ENCODE measurements at places on chromosomes 13 and 19. TPM values are rescaled to one million over a fixed set of nuclear protein-coding genes. Genes with fewer than 3 reads are reported as not detected.

DNA sequence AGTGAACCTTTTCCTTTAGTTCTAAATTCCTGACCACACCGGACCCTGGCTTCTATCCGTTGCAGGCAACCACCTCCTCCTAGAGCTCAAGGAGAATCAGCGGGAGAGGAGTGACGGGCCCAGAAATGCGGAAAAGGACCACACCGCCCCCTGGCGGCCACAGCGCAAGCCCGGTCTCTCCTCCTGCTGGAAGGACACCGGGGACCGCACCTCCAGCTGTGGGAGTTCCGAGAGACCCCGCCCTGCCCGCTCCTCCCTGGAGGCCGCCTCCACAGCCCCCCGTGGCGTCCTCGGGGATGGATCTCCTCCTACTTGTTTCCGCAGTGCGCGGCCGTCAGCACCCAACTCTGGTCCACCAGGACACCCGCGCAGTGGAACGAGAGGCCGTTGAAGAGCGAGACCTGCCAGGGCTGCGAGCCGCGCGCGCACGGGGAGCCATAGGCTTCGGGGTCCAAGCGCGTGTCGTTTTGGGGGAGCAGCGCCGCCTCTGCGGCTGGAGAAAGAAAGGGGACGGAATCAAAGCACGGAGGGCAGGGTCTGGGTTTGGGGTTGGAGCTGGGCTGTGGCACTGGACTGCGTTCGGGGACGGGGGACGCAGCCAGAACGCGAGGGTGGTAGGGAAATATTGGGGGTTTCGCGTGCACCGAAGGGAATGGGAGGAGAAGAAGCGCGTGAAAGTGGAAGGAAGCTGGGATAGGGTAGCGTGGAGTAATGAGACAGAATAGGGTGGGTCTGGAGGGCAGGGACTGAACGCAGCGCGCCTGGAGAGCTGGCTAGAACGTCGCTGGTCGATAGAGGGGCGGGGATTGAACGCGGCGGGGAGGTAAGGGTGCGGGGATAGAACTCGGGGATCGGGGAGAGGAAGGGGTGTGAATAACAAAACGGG lies 2.5 kb downstream of the KLK10 start:
- peaks cover 28% of the 10 kb centered on the region for H3K4me1 ChIP-seq
- peak; percentile 64 for DNase-seq
- no peak overlapping the region for H3K27ac ChIP-seq
- no peak overlapping the region for H3K4me3 ChIP-seq
- no peaks in the 10 kb centered on the region for H3K36me3 ChIP-seq

- H3K4me1 ChIP-seq: peaks cover 6% of the 10 kb centered on the region
- no peak for DNase-seq
- no peak overlapping the region for H3K27ac ChIP-seq
- no peaks in the 10 kb centered on the region for H3K27me3 ChIP-seq
- H3K4me3 ChIP-seq: no peak overlapping the region
Observed at GRCh38 chr13:40477623-40478608, 188.5 kb downstream of the FOXO1 start.

The KIR2DL3 gene
- 40.7 TPM for total RNA-seq

GRCh38 chr19:44884566-44884965 lies 6.5 kb upstream of the TOMM40 start:
- no peak overlapping the region for H3K4me3 ChIP-seq
- DNase-seq: no peak
- H3K4me1 ChIP-seq: peaks cover 1% of the 10 kb centered on the region
- H3K27ac ChIP-seq: no peak overlapping the region
- H3K36me3 ChIP-seq: no peaks in the 10 kb centered on the region

GRCh38 chr13:99658261-99658991 lies 157.2 kb downstream of the TM9SF2 start:
- H3K36me3 ChIP-seq: no peaks in the 10 kb centered on the region
- DNase-seq: peak; percentile 85
- peaks cover 6% of the 10 kb centered on the region for H3K27me3 ChIP-seq
- peak overlapping the region; percentile 26 for H3K4me3 ChIP-seq

The KLK2 gene
- total RNA-seq: not detected

GRCh38 chr19:18086590-18087138 lies at the start of gene IL12RB1:
TSS of gene IL12RB1 (minus strand) at chr19:18086934. CDS start at chr19:18086823, 111 bp downstream.
- DNase-seq: peak; percentile 58
- peak within 1 kb of the TSS; percentile 72 for H3K4me3 ChIP-seq
- no peaks in the 10 kb centered on the region for H3K27me3 ChIP-seq
- H3K4me1 ChIP-seq: peaks cover 72% of the 10 kb centered on the region
- peaks cover 15% of the 10 kb centered on the region for H3K36me3 ChIP-seq

- no peak within 1 kb of the TSS for H3K4me3 ChIP-seq
- peaks cover 31% of the 10 kb centered on the region for H3K4me1 ChIP-seq
- no peaks in the 10 kb centered on the region for H3K36me3 ChIP-seq
- peaks cover 44% of the 10 kb centered on the region for H3K27me3 ChIP-seq
- peak; percentile 51 for DNase-seq
Observed at GRCh38 chr19:53881482-53882390, at the start of gene PRKCG. TSS of gene PRKCG (plus strand) at chr19:53882197. CDS start at chr19:53882495, 298 bp downstream.

DNA sequence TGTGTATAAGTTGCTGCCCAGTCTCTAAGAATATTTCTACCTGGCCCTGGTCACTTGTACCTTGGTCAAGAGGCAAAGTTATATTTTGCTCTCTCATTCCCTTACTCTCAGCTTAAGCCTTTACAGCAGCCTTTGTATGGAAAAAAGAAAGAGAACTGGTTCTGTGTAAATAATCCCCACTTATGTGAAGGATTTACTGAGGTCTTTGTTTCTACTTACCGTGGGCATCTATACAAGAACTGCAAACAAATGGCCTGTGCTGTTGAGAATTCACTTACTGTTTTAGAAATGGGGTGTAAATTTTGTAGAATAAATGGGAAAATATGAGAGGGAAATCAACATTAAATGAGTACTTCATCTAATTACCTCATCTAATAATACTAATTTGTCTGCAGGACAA lies 267.4 kb downstream of the PCDH20 start:
- H3K36me3 ChIP-seq: no peaks in the 10 kb centered on the region
- H3K27me3 ChIP-seq: no peaks in the 10 kb centered on the region
- no peak overlapping the region for H3K27ac ChIP-seq
- DNase-seq: no peak
- H3K4me1 ChIP-seq: no peaks in the 10 kb centered on the region
- no peak overlapping the region for H3K4me3 ChIP-seq

DNA sequence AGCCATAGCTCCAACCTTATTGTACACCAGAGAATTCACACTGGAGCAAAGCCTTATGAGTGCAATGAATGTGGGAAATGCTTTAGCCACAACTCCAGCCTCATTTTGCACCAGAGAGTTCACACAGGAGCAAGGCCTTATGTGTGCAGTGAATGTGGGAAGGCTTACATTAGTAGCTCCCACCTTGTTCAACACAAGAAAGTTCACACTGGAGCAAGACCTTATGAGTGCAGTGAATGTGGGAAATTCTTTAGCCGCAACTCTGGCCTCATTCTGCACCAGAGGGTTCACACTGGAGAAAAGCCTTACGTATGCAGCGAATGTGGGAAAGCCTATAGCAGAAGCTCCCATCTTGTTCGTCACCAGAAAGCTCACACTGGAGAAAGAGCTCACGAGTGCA lies 5.9 kb upstream of the TRAPPC2B start:
- no peak overlapping the region for H3K4me3 ChIP-seq
- H3K27ac ChIP-seq: no peak overlapping the region
- H3K4me1 ChIP-seq: no peaks in the 10 kb centered on the region
- peaks cover 36% of the 10 kb centered on the region for H3K36me3 ChIP-seq
- H3K27me3 ChIP-seq: no peaks in the 10 kb centered on the region

GRCh38 chr13:49657241-49657641 lies 28.9 kb downstream of the ARL11 start:
- no peak overlapping the region for H3K4me3 ChIP-seq
- H3K4me1 ChIP-seq: peaks cover 4% of the 10 kb centered on the region
- no peak overlapping the region for H3K27ac ChIP-seq

DNA sequence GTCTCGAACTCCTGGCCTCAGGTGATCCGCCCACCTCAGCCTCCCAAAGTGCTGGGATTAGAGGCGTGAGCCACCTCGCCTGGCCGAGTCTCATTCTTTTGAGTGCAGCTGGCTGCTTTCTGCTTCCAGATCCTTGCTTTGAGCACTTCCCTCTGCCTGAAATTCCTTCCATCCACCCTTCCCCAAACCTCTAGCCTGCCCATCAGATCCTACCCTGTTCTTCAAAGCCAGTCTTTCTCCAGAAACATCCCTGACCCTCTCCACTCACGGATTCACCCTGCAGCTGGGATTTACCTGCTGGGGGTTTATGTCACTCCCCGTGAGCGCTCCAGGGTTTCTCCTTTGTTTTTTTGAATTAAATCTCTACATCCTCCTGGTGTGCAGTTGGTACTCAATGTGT lies 13.1 kb upstream of the NPAS1 start:
- H3K4me1 ChIP-seq: peaks cover 7% of the 10 kb centered on the region
- no peak overlapping the region for H3K27ac ChIP-seq
- H3K36me3 ChIP-seq: peaks cover under 1% of the 10 kb centered on the region
- no peak for DNase-seq
- H3K4me3 ChIP-seq: no peak overlapping the region
- no peaks in the 10 kb centered on the region for H3K27me3 ChIP-seq

GRCh38 chr19:34241513-34242337 lies 12.6 kb upstream of the GARRE1 start:
- no peaks in the 10 kb centered on the region for H3K36me3 ChIP-seq
- DNase-seq: peak; percentile 42
- no peak overlapping the region for H3K27ac ChIP-seq
- no peaks in the 10 kb centered on the region for H3K4me1 ChIP-seq
- no peak overlapping the region for H3K4me3 ChIP-seq
